Stimulated activated effector memory CD8-positive, alpha-beta T cell treated with anti-CD3 and anti-CD28 coated beads, Interleukin-12 subunit alpha, Interleukin-12 subunit beta, amount 100 ng/mL, for 72 hours (primary cell): ENCODE measurements at places on chromosomes 3 and 15.

- no peak for DNase-seq
Observed at GRCh38 chr3:100698736-100699135, 10.6 kb upstream of the TFG start.

GRCh38 chr3:142523921-142524566, 54.5 kb downstream of the ATR start:
- DNase-seq: no peak

GRCh38 chr3:171345107-171345843, 114.9 kb downstream of the TNIK start:
- DNase-seq: no peak

DNA sequence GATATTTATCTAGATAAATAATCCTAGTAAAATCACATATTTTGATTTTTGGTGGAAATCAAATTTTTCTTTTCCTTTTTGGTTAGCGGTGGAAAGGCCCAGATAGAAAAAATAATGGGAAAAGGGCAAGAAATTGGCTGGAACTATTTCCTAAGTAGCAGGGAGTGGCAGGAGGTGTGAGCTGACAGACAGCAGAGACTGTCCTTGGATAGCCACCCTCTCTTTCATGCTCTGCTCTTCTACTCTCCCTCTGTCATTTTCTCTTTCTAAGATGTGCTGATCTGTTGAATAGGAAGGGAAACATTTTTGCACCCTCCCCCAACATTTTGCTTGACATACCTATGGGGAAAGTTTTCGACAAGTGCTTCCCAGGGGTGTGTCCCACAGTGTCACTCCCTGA, 18.9 kb upstream of the ONECUT1 start:
- no peak for DNase-seq

DNA sequence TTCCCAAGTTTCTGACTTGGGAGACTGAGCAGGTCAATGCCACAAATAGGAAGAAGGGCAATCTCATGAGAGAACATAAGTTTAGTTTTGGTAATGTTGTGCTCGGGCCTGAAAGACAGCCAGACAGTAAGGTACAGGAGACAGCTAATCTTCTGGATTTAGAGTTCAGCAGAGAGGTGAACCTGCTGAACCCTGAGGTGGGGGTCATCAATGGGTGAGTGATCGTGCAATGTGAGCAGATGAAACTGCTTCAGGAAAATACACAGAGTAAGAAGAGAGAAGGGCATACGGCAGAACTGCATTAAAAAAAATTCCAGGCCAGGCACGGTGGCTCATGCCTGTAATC, 23.3 kb downstream of the RUBCN start:
- DNase-seq: no peak

DNA sequence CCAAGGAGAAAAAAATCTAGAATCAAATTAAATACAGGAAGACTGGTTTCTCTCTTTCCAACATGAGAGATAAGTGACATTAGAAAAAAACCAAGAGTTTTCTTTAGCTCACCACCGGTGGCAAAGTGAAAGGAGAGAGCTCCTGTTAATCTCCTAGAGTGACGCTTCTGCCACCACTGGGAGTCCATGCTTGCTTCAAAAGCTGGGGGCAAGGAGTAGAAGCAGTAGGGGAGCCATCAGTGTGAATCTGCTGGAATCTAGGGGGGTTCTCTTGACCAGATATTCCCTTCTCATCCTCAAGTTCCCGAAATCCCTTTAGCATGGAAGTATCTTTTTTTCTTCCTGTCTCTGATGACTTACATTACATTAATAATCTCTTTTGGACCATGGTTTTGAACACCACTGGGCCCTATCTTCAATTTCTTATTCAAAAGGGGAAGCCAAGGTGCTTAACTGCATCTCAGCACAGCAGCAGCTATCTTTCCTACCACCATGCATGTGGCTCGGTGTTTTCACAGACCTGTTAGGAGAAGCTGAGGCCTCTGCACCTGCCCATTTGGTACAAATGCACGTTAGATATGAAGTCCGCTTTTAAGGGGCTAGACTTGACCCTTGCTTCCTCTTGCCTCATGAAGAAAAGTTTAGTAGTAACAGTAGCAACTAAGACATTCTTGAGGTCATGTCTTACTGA, 6.6 kb upstream of the ICE2 start:
- no peak for DNase-seq

DNA sequence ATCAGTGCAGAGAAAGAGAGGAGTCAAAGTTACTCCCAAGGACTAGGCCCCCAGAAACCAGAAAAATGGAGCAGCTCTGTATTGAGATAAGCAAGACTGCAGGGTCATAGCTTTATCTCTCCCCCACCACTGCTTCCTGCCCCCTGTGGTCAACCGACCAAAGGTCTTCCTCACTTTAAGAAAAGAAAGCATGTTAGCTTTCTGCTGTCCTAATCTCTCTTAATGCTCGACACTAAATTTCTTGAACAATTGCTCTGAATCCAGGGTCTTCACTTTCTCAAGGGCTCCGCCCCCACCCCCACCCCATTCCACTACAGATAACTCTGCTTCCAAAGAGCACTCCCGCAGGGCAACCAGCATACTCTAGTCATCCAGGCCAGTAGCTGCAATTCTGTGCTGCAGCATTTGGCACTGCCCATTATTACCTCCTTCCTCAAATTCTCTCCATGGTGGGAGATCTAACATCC, 31.9 kb downstream of the TNIK start:
- DNase-seq: no peak

- DNase-seq: no peak
Observed at GRCh38 chr3:159257954-159258353, 456.1 kb downstream of the MFSD1 start.

DNA sequence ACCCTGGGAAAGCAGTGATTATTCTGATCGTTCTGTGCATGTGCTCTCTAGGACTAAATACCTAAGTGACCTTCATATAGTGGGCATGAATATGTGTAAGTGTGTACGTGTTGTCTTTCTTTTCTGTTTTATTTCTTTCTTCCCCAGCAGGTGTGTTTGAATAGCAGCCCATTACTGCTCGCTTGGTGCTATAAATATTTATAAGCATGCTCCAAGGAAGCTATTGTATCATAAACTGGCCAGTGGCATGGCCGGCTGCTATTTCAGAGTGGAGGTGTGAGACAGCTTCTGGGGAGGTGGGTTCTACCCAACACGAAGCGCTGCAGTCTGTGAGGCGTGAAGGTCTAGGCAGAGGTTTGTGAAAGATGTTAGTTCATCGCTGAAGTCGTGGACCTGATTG, 641.8 kb downstream of the NTRK3 start:
- DNase-seq: no peak

GRCh38 chr3:72517336-72517735, 330.9 kb downstream of the SHQ1 start:
- DNase-seq: no peak

GRCh38 chr3:9808345-9809037, 1.6 kb upstream of the TTLL3 start:
- peak; percentile 72 for DNase-seq

DNA sequence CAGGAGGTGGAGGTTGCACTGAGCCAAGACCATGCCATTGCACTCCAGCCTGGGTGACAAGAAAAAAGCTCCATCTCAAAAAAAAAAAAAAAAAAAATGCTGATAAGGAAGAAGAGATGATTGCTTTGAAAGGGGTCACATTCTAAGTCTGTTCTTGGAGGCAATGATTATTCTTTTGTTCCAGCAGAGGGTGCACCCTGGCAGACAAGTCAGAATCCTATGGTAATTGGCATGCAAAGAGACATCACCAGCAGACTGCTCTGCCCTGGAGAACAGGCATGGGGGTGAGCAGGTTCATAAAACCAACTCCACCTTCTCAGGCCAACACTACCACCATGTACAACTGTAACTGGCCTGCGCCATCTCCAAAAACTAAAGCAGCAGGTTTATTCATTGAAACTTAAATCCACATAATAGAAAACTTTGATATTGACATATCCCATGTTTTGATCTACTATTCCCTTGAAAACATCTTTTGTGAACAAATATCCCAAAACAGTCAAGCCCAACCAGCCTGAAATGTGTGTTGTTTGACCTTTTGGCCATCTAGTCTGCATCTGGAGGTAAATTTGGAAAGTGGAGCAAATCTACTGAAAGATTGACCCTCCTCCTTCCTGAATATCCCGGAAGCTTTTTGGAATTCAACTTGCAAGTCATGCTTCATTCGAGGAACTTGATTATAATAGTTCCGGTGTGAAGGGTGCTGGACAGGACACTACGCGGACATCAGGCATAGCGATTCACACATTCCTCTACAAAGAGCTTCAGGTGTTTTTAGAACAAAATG, 100.3 kb downstream of the MECOM start:
- DNase-seq: no peak

DNA sequence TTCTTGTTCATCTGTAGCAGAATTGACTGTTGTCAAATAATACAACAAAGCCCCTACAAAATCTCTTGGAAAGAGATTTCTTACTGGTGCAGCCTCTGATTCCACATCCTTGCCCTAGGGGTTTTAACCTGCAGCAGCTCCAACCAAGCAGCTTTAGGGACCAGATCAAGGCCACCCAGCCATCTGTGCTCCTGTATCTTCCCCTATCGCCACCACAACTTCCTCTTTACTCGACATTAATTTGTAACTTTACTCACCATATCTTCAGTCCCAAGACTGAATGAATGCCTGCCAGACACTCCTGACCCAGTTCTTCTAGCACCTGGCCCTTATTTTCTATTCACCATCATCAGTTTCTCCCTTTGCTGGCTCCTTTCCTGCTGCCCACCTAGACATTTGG, 156.6 kb upstream of the IL12A start:
- no peak for DNase-seq

DNA sequence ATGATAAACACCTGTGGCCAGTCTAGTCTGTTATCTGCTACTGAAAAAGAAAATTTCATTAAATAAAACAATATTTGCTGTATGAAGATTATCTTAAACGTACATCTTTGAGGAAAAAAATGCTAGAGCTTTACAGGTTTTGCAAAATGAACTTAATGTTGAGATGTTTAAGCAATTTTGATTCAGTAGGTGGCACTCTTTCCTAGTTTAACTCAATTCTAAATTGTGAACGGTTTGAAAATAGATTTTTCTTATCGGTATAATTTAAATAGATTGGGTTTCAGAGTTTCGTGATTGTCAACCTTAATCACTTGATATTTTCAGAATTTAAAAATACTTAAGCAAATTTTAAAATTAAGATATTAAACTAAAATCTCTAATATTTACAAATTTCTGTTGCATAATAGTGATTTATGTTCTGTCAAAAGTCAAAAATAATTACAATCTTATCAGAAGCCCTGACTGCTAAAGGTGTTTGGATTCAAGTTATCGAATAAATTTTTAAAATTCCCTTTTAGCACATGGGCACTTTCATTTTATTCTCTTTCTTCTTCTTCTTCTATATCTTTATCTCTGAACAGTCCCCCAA, 7.0 kb upstream of the RNF111 start:
- DNase-seq: no peak

GRCh38 chr15:93154666-93155065, 65.7 kb upstream of the RGMA start:
- no peak for DNase-seq

GRCh38 chr3:55118451-55118850, 190.6 kb upstream of the LRTM1 start:
- no peak for DNase-seq

GRCh38 chr3:126607214-126607908, 47.6 kb downstream of the TXNRD3 start:
- peak; percentile 6 for DNase-seq

GRCh38 chr15:67613708-67614107, 71.2 kb downstream of the MAP2K5 start:
- no peak for DNase-seq

- no peak for DNase-seq
Observed at GRCh38 chr15:30933293-30933692, 29.6 kb downstream of the FAN1 start.

GRCh38 chr3:149820183-149820582, 7.2 kb downstream of the RNF13 start:
- no peak for DNase-seq

- no peak for DNase-seq
Observed at GRCh38 chr3:134350266-134350665, 24.0 kb downstream of the AMOTL2 start.

- no peak for DNase-seq
Observed at GRCh38 chr15:26261966-26262365, 398.8 kb upstream of the ATP10A start.

GRCh38 chr3:134312873-134313846, 61.1 kb downstream of the AMOTL2 start:
- DNase-seq: no peak

DNA sequence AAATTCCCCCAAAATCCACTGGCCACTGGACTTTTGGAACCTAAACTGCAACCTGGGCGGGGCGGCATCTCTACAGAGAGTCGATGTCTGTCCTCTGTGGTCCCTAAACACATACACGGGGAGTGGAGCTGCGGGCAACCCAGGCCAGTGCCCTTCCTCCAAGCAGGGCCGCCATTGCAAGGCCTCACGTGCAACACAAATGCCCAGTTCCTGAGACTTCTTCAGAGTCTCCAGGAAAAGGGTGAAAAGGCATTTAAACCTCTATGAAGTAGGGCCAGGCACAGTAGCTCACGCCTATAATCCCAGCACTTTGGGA, 4.9 kb downstream of the MUC4 start:
- DNase-seq: no peak

DNA sequence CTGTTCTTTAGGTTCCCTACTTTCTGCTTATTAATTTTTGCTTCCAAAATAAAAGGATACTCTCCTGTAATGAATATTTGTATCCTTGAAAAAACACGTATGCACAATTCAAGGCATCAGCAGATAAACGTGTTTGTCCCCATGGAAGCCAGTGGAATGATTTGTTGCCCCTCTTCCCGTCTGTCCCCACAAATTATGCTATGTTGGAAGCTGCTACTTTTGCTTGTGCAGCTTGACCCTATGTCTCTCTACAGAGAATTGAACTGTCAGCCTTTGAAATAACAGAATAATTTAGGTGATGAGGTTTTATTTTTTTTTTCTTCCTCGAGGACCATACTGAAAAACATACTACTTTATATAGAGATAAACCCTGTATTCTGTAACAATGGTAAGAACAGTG, 401.5 kb upstream of the GOLIM4 start:
- no peak for DNase-seq

GRCh38 chr3:145094355-145094941, 1066.5 kb downstream of the PLOD2 start:
- DNase-seq: no peak

- no peak for DNase-seq
Observed at GRCh38 chr3:192860454-192860853, 57.2 kb downstream of the MB21D2 start.

DNA sequence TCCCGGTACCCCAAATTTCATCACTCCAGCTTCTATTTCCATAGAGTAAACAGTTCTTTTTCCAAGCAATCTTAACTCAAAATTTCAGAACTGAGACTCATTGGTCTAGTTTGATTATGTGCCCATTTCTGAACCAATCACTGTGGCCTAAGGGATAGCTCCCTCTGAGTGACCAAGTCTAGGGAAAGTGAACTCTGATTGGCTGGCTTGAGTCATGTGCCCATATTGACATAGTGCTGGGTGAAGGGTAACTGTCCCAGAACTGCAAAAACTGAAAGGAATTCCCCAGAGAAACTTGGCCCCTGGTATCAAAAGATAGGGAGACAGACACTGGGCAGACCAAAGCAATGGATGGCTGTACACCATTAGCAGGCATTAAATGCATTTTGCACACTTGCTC, 171.2 kb upstream of the WNT5A start:
- no peak for DNase-seq

GRCh38 chr3:37014620-37015019, 21.3 kb downstream of the MLH1 start:
- no peak for DNase-seq

- no peak for DNase-seq
Observed at GRCh38 chr15:38860674-38861073, 296.1 kb upstream of the RASGRP1 start.
